ENCODE measurements at places on chromosomes 1 and 21.

GRCh38 chr1:22641906-22642636, 1.4 kb upstream of the C1QC start:
- DNase-seq = peak; percentile 33

- DNase-seq = no peak
These were observed 35.5 kb upstream of the ZC3H12A start for GRCh38 chr1:37438869-37439343.

GRCh38 chr21:43597052-43597451, 62.2 kb downstream of the HSF2BP start:
- DNase-seq = no peak

DNA sequence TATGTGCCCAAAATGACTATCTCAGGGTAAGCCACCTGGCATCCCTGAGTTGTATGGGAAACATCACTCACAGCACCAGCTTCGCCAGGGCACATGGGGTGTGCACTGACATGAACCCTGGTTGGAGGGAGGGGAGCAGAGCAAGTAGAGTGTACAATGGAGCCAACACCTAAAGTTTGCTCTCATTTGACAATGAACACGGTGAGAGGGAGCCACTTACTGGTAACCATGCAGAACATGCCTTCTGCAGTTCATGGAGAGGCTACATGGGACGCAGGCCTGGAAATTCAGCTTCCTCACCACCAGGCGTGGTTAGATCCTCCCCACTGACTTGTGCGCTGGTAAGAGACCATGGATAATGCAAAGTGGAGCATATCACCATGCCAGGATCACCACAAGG, 10.0 kb upstream of the CPLANE2 start:
- no peak for DNase-seq

GRCh38 chr1:89822109-89822962, 1.5 kb downstream of the LRRC8D start:
- no peak for DNase-seq

GRCh38 chr1:23221107-23221506, 3.8 kb upstream of the HTR1D start:
- no peak for DNase-seq

DNA sequence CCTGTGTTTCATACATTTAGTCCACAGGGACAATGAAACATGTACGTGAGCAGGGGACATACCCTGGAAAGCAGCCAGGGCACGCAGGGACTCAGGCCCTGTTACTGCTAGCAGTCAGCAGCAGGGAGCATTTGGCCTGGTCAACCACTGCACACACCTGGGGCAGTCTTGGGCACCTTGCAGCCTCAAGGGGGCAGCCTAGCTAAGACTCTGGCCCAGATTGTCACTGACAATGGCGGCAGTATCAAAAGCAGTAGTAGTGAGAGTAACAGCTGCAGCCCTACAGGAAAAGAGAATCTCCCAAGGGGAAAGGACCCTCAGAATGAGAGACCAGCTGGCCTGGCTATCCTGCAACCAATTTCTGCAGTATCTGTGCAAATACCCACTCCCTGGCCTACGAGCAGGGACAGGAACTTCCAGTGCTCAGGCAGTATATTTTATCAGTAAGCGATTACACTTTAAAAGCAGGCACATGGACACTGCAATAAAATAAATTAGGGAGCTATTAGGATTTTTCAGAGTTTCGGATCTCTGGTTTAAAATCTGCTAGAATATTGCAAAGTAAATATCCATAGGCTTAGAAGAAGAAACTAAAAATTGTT, 475.6 kb downstream of the LTN1 start:
- DNase-seq = no peak

GRCh38 chr1:159228554-159228953, 23.9 kb downstream of the ACKR1 start:
- DNase-seq = no peak

DNA sequence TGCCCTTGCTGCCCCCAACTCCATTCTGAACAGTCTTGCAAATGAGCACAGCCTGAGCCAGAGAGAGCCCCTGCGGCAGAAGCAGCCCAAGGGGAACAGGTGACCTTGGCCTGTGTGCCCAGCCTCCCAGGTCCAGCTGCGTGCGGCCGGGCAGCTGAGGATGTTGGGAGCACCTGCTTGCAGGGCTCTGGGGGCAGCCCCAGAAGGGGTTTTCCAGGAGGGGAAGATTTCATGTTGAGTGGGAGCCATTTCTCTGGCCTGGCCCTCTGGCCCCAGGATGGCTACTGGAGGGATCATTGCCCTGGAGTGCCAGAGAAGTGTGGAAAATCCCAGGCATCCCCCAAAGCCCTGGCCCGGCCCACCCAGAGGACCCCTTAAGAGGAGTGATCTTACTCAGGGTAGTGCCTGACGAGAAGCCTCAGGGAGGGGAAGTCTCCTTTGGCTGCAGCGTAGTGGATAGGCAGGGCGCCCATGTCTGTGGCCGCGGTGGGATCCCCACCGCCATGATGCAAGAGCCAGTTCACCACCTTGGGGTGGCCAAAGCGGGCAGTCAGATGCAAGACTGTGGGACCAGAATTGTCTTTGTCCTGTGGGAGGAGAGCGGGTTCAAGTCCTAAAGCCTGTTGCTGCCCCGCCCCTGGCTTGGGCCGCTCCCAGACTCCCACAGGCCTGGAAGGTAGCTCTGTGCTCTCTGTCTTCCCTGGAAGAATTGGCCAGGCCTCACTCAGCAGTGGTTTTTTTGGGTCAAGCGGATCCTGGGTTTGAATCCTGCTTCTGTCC, 20.6 kb upstream of the RNU1-4 start:
- no peak for DNase-seq

DNA sequence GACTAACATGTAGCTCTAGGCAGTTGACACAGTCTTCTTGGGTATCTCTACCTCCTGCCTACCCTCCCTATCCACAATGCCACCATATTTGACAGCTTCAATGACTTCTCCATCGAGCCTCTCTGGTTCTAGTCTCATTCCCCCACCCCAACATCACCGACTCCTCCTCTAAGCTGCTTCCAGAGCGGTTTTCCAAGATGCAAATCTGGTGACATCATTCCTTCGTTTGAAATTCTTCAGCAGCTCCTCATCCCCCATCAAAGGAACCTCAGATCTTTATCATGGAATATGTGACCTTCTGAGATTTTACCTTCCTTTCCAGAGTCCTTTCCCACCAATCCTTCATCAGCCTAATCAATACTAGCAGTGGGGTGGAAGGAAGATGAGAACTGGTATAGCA, 352.4 kb upstream of the RUNX1 start:
- DNase-seq = no peak

DNA sequence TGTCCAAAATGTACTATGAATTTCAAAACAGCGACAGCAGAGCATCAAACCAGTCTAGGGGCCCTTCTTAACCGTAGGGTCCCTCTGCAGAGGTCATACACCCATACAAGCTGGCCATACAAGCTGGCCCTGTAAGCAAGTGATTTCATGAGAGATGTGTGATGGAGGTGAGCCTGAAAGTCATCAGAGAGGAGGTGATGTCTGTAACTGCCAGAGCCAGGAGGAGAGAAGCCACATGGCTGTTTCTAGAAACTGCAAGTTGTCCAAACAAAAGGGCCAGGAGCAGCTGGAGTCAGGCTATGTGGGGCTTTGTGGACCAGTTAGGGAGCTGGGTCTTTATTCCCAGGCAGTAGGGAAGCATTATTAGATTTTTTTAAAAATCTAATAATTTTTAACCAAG, 14.8 kb upstream of the SERINC2 start:
- no peak for DNase-seq

Measured in NCI-H187 (cell line).